Progenitor cell of endocrine pancreas (in vitro differentiated cells): ENCODE measurements at places on chromosomes 12 and 14. TPM values are rescaled to one million over a fixed set of nuclear protein-coding genes. Genes with fewer than 3 reads are reported as not detected.

- peaks cover 15% of the 10 kb centered on the region for H3K4me1 ChIP-seq
- peaks cover 4% of the 10 kb centered on the region for H3K36me3 ChIP-seq
- no peaks in the 10 kb centered on the region for H3K27me3 ChIP-seq
- DNase-seq, result peak; percentile 100
Observed at GRCh38 chr14:102139286-102140026, at the start of gene WDR20. Gene WDR20, plus strand, starts transcription at chr14:102139897. Its CDS starts 27 bp downstream, at chr14:102139924.

DNA sequence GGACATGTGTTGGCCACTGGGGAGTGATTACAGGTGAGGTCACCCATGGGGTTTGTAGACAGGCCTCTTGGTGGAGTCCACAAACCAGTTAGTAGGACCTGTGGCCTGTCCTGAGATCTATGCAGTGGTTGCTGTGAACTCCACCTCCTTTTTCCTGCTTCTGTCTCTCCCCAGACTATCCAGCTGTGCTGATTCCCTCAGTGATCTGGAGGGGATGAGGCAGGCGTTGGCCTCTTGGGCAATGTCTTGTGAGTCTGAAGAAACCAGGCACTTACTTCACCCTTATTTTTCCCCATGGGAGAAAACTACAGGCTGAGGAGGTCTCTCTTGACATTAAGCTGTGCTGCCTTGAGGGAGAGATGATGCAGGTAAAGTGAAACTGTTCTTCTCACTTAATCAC, 257.2 kb upstream of the PRICKLE1 start:
- no peak overlapping the region for H3K4me3 ChIP-seq
- H3K36me3 ChIP-seq, result no peaks in the 10 kb centered on the region
- H3K27ac ChIP-seq, result no peak overlapping the region
- no peak for DNase-seq

GRCh38 chr14:22194664-22195063, 394.4 kb downstream of the DAD1 start:
- H3K27ac ChIP-seq, result no peak overlapping the region
- no peaks in the 10 kb centered on the region for H3K4me1 ChIP-seq
- H3K27me3 ChIP-seq, result no peaks in the 10 kb centered on the region
- no peak for DNase-seq
- H3K36me3 ChIP-seq, result peaks cover 2% of the 10 kb centered on the region

DNA sequence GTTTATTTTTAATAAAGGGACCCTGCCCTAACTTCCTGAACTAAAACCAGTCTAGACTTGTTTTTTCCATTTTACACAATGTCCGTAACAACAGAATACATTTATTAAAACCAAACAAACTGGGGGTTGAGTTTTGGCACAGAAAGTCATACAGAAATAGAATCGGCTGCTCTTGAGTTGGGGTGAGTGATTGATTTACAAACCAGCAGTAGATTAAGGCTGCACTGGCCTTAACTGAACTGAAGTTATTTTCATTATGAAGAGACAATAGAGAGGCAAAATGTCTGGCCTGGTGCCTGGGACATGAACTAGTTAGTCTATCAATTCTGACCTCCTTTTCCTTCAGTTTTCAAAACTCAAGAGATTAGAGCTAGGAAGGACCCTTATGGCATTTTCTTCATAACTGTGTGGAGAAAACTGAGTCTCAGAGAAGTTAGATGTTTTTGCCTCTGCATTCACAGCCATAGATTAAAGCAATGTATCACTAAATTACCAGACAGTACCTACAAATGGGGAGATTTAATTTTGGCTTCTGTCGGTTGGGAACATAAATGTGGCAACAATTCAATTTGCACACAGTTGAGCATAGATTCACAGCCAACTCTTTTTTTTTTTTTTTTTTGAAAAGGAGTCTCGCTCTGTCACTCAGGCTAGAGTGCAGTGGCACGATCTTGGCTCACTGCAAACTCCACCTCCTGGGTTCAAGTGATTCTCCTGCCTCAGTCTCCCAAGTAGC, 19.8 kb upstream of the MGP start:
- DNase-seq, result no peak
- no peak overlapping the region for H3K27ac ChIP-seq
- no peak overlapping the region for H3K4me3 ChIP-seq
- H3K4me1 ChIP-seq, result no peaks in the 10 kb centered on the region
- H3K27me3 ChIP-seq, result no peaks in the 10 kb centered on the region

FAM186B gene
- 0.20 and 0.24 TPM in 2 replicates for total RNA-seq

DNA sequence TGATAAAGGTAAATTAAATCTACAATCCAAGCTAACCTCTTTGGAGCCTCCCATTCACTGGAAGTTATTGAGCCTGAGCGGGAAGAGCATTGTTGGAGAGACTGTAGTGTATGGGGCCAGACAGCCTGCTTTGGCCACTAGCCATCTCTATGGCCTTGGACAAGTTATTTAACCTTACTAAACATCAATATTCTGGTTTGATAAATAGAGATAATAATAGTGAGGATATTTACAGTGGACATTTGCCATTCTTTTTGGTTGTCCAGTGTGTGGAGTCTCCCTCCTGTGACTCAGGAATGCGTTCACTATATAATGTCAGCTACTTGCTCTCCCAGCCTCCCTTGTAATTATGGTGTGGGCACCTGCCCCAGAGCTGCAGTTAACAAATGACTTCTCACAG, 216.1 kb downstream of the SLC38A4 start:
- no peaks in the 10 kb centered on the region for H3K36me3 ChIP-seq
- H3K27ac ChIP-seq, result no peak overlapping the region
- H3K27me3 ChIP-seq, result no peaks in the 10 kb centered on the region

GRCh38 chr12:25251769-25252168, 1.0 kb upstream of the KRAS start:
- peaks cover 52% of the 10 kb centered on the region for H3K4me1 ChIP-seq
- peak overlapping the region; percentile 96 for H3K4me3 ChIP-seq
- H3K36me3 ChIP-seq, result peaks cover 13% of the 10 kb centered on the region
- H3K27me3 ChIP-seq, result peaks cover 20% of the 10 kb centered on the region
- peak overlapping the region; percentile 92 for H3K27ac ChIP-seq

DNA sequence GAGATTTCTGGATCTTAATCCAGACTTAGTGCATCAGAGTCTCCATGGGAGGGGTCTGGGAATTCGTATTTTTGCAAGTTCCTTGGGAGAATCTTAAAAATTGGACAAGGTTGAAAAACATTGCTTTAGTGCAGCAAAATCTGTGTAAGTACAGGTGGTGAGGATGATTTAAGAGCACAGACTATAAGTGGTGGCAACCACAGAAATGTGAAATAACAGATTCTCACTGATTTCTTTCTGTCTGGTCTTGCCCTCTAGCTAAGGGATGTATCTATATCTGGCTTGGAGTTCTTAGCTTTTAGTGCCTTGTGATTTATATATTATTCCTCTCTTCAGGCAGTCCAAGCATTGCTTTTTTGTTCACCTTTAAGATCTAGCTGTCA, 116.2 kb downstream of the DIP2B start:
- peak overlapping the region; percentile 89 for H3K27ac ChIP-seq
- no peaks in the 10 kb centered on the region for H3K36me3 ChIP-seq
- H3K4me3 ChIP-seq, result no peak overlapping the region
- DNase-seq, result no peak
- H3K27me3 ChIP-seq, result no peaks in the 10 kb centered on the region

- no peak overlapping the region for H3K4me3 ChIP-seq
Observed at GRCh38 chr14:81062816-81063215, 107.4 kb downstream of the TSHR start.

NUP37 gene
- 28.7 and 33.6 TPM in 2 replicates for total RNA-seq

DNA sequence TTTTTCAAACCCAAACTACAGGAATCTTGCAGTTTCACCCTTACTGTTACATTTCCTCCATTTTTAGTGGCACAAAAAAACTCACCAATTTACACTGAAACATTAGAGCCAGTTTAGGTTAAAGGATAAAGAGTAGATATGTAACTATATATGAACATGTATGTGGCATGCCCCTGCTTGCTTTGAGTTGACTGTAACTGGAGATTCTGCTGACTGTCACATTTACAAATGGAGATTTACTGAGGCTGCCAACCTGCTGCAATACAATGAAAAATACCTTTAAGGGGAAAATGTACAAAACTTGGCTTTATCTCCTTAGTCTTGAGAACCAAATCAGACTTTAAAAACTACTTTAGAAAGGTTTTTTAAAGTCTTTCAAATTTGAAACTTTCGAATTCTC, 28.3 kb downstream of the STON2 start:
- H3K27ac ChIP-seq, result no peak overlapping the region
- H3K36me3 ChIP-seq, result peaks cover 2% of the 10 kb centered on the region
- no peak for DNase-seq
- peaks cover 2% of the 10 kb centered on the region for H3K4me1 ChIP-seq
- H3K27me3 ChIP-seq, result no peaks in the 10 kb centered on the region

ATF7 gene
- total RNA-seq, result 47.5 and 51.7 TPM in 2 replicates

- H3K27me3 ChIP-seq, result peaks cover 4% of the 10 kb centered on the region
- H3K4me3 ChIP-seq, result no peak overlapping the region
- H3K36me3 ChIP-seq, result no peaks in the 10 kb centered on the region
- peak overlapping the region; percentile 2 for H3K27ac ChIP-seq
Observed at GRCh38 chr14:50602035-50602434, 42.1 kb downstream of the ATL1 start.

GRCh38 chr12:46339051-46339450, 33.5 kb downstream of the SLC38A2 start:
- no peaks in the 10 kb centered on the region for H3K4me1 ChIP-seq
- H3K27ac ChIP-seq, result no peak overlapping the region
- no peak overlapping the region for H3K4me3 ChIP-seq
- H3K27me3 ChIP-seq, result no peaks in the 10 kb centered on the region
- H3K36me3 ChIP-seq, result no peaks in the 10 kb centered on the region

DNA sequence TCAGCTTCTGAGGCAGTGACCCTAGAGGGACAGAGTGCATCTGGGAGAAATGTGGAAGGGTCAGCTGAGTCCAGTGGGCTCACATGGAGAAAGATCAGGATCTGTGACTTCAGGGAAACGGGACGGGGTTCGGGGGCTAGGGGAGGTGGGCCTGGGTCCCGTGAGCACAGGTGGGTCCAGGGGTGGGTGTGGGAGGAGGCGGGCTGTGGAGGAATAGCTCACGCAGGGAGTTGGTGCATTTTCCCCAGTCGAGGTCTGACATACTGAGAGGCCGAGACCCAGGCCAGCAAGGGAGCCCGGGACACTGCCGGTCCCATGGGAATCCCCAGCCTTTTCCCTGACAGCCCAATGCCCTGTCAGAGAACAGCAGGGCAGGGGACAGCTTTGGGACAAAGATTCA, 93.1 kb downstream of the TNFAIP2 start:
- DNase-seq, result no peak
- peaks cover 2% of the 10 kb centered on the region for H3K36me3 ChIP-seq
- H3K4me3 ChIP-seq, result no peak overlapping the region
- H3K27ac ChIP-seq, result no peak overlapping the region
- peaks cover 6% of the 10 kb centered on the region for H3K4me1 ChIP-seq

GRCh38 chr14:78921856-78922255, 751.7 kb downstream of the NRXN3 start:
- peaks cover 4% of the 10 kb centered on the region for H3K27me3 ChIP-seq
- no peak overlapping the region for H3K4me3 ChIP-seq
- H3K36me3 ChIP-seq, result no peaks in the 10 kb centered on the region

DNA sequence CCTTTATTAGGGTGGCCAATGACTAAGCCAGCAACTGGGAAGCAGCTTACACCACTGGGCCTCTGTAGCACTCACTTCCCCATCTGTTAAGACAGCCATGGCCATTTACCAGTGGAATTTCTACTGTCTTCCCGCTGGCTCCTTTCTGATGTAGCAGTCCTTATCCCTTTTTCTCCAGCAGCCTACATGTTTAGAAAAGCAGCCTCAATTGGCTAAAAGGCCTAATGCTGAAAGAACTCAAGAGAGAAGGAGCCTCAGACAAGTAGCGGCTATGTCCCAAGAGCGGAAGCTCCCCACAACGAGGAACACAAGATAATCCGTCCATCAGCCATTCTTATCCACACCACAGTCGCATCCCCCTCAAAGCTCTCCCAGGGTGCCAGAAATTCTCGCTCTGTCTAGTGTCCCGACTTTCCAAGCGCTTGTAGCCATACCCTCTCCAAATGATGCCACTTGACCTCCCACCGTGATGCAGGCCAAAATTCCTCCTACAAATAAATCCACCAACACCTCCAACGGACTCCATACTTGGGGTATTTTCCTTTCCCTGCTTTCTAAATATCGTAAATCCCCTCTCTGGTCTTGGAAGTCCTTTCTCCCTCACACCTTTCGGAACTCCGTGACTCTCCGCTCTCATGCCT, 624 bp downstream of the M6PR start:
- H3K36me3 ChIP-seq, result peaks cover 15% of the 10 kb centered on the region
- peaks cover 19% of the 10 kb centered on the region for H3K4me1 ChIP-seq
- no peaks in the 10 kb centered on the region for H3K27me3 ChIP-seq
- H3K4me3 ChIP-seq, result peak overlapping the region; percentile 91
- no peak for DNase-seq
